Hindlimb muscle (tissue), 1 donor: ENCODE measurements at places on chromosomes 16 and 17. TPM values are rescaled to one million over a fixed set of nuclear protein-coding genes. Genes with fewer than 3 reads are reported as not detected.

DNA sequence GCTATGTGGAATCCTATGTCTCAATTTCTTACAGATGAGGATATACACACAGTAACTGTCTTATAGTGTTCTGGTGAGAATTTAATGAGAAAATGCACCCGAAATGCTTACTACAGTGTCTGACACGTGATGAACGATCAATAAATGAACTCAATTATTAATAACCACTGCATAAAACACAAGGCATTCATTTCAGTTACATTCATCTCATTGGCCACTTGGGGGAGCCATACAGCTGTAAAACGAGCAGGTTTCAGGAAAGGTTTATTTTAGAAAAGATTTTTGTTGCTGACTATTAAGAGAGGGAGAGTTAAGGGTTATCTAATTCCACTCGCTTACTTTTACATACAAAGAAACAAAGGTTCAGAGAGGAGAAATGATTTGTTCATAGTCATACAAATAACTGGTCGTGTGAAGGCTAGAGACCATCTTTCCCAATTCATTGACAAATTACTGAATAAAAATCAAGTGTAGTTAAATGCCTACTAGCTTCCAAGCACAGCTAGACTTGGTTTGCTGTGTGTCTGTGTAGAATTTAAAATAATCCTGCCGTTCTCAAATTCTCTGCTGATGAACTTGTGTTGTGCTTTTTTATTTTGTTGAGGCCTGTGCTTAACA, 160.1 kb downstream of the MAP2K4 start:
- peak; percentile 43 for DNase-seq

- no peak for DNase-seq
These were observed 51.3 kb downstream of the ADCY9 start for GRCh38 chr16:4064950-4065352.

- peak; percentile 61 for DNase-seq
These were observed 4.8 kb downstream of the MLYCD start for GRCh38 chr16:83903751-83904150.

KRTAP3-2 gene
- polyA plus RNA-seq = 0.28 TPM

EVI2A gene
- 2.8 TPM for polyA plus RNA-seq

DNA sequence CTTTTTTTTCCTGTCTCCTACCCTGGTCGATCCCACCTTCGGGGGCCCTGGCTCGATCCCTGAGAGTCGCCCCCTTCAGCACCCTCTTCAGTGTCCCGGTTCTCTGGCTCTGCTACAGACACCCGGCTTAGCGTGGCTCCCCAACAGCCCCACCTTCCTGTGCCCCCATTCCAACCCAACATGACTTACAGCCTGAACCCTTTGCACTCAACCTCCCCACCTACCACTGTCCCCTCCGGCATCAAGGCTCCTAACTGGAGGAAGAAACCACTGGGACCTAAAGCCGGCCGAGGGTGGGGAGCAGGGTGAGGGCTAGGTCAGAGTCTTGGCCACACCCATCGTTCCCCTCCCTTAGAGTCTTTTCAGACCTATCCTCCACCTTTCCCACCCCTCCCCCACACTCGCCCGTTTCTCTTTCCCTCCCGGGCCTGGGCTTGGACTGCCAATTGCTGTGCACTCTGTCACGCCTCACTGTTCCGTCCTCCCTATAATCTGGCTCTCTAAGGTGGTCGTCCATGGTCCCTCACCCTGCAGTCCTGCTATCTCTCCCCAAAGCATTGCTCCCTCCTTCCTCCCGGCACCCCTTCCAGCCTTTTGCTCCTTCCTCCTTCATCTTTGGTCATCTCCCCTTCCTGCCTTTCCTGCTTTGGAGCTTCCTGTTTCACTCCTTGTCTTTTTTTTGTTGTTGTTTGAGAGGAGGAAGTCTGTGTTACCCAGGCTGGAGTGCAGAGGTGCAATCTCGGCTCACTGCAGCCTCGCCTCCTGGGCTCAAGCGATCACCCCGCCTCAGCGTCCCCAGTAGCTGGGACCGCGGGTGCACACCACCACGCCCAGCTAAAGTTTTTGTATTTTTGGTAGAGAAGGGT, 890 bp upstream of the CLDN7 start:
- no peak for DNase-seq

GRCh38 chr16:11626657-11627291, 40.1 kb upstream of the LITAF start:
- no peak for DNase-seq

GRCh38 chr17:50641357-50641756, 6.7 kb downstream of the ABCC3 start:
- DNase-seq = no peak

DNA sequence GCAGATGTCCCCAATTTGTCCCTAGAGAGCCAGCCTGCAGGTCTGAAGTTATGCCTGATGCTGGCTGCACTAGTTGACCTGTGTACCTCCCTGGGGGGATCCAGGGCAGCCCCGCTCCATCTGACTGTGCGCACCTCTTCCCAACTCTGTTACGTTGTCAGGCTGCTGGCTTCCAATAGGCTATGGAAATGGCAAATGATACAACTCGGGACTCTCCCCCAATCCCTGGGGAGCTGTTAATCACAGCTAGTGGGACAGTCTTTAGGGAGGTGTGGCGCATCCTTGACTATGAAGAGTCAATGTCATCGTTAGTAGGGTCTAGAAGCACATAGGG, 30.1 kb downstream of the GPRC5B start:
- no peak for DNase-seq

DNA sequence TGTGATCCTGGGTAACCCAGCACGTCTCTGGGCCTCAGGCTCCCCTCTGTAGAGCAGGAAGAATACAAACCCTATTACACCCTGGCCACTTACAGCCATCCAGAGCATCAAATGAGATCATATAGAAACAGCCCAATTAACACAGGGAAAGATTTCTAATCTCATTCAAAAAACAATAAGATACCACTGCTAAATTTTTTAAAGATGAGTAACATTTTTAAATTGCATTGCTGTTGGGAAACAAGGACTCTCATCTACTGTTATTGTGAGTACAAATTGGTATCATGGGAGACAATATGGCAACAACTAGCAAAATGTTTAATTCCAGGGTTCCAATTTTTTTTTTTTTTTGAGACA, 41.1 kb downstream of the SRL start:
- DNase-seq = no peak

KRTAP4-5 gene
- polyA plus RNA-seq = not detected

- DNase-seq = no peak
These were observed 2.7 kb downstream of the B9D1 start for GRCh38 chr17:19359856-19360255.

DUS2 gene
- polyA plus RNA-seq = 8.7 TPM

- no peak for DNase-seq
These were observed 5.6 kb downstream of the VAC14 start for GRCh38 chr16:70795296-70795912.

- no peak for DNase-seq
These were observed 17.1 kb downstream of the CDH16 start for GRCh38 chr16:66901626-66902025.

MYH8 gene
- 3,387 TPM for polyA plus RNA-seq

- no peak for DNase-seq
These were observed 50.9 kb downstream of the SIAH1 start for GRCh38 chr16:48334325-48334724.

GRCh38 chr17:75707079-75707571, 14.1 kb upstream of the ITGB4 start:
- no peak for DNase-seq
